ENCODE measurements at places on chromosomes 13 and 19.

DNA sequence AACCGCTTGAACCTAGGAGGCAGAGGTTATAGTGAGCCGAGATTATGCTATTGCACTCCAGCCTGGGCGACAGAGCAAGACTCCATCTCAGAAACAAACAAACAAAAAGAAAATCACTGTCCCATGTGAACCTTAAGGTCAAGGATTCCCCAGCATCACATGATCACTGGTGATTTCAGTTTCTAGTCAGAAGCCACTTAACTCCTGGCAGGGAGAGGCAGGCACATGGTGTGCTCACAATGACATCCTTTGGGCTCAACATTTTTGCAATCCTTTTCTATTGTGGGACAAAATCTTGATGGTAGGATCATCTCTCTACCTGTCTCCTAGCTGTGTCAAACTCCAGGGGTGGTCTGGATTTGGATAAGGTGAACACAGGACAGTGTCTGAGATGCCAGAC is 12.1 kb downstream of the AKAP8 start:
- DNase-seq: no peak

DNA sequence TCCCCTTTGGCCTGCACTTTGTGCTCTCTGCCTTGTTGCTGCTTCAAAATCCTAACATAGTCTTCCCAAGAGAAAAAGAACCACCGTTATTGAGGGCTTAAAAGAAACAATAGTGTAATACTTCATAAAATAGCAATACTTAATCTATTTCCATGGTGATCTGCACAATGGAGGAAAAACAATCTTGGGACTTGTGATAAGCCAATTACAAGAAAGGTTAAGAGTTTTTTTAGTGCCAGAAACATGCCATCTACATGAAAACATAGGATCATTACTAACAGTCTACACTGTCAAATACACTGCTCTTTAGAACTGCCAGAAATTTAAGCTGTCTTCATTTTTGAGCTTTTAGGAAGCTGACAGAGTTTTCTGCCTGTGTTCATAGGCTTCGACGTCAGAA is 54.1 kb upstream of the MAB21L1 start:
- DNase-seq: no peak

GRCh38 chr19:55931936-55932386 is at the start of gene NLRP13:
TSS of gene NLRP13 (minus strand) at chr19:55932336. CDS start at chr19:55932311, 25 bp downstream.
- DNase-seq: no peak

GRCh38 chr19:12791345-12792050 is at the start of gene JUNB:
TSS of gene JUNB (plus strand) at chr19:12791486. CDS start at chr19:12791772, 286 bp downstream.
- DNase-seq: peak; percentile 86

GRCh38 chr13:95411428-95412040 is 110.3 kb upstream of the ABCC4 start:
- no peak for DNase-seq

- no peak for DNase-seq
These were observed 44.8 kb downstream of the DNM2 start for GRCh38 chr19:10762656-10763055.

- peak; percentile 65 for DNase-seq
These were observed 15.2 kb upstream of the TLE6 start for GRCh38 chr19:2962018-2962670.

DNA sequence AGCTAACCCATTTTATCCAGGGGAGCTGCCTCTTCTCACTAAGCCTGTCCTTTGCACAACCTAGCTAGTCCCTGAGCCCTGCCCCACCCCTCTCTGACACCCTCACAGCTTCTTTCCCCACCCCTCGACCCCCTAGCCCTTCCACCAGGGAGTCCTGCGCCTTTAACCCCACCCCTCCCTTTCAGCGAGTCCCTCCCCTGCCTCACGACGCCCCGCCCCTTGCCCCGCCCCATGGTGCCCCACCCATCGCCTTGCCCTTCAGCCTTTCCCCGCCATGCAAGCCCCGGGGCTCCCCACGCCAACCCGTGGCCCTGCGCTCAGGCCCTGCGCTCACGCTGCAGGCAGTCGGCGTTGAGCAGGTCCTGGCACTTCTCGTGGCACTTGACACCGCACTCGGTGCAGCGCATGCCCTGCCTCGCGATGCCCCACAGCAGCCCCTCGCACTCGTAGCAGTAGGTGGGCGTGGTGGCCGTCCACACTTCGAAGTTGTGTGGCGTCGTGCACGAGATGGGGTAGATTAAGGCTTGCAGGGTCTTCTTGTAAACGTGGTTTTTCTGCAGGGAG is 40.0 kb downstream of the UNC13A start:
- no peak for DNase-seq

DNA sequence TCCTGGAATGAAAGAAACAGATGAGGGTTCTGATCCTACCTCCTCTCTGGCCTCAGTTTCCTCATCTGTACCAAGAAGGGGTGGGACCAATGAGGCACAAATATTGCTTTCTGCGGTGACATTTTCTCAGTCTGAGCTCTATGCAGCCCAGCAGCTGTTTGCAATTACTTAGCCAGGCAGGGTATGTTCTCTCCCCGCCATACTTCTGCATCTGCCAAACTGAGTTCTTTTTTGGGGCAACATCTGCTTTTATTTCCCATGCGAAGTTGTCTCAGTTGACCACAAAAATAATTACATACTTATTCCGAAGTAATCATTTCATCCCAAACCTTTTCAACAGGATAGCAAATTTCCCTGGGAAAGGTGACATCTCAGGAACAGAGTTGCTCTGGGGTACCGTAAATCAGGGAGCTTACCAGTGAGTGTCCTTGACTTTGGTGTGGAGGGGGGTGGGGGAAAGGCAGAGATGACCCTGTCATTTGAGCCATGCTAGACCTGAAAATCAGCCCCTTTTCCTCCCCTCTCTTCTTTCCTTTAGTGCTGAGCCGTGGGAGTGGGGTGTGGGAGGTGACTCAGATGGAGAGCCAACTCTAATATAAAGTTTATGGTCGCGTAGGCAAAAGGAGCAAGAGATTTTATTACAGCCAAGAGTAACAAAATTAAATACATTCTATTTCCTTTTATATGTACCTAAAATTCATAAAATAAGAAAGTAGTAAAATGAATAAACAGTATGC is 165.7 kb upstream of the KL start:
- no peak for DNase-seq

- no peak for DNase-seq
These were observed 100.1 kb upstream of the CLDN10 start for GRCh38 chr13:95452375-95452774.

DNA sequence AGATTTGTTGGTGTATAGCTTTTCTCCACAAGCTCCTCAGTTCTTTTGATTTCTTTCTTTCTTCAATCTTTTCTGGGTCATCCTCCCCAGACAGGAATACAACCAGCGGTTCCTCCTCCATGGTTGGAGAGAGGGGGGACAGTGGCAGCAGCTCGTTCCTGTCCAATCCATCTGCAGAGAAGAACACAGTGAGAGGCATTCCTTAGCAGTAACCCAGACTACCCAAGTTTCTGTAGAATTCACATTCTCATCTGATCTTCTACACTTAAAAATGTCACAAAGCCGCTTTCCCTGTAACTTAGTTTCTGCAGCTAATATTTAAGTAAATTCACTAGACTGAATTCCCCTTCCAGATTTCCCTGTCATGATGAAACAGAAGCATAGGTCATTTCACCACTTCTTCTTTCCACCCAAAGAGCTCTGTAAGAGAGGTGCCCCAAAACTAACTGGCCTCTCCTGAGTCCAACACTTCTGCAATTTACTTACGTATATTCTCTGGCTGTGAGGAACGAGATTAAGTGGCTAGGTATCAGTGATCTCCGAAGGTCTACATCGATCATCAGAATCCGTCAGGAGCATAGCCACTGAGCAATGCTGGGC is 171.9 kb downstream of the TBC1D4 start:
- DNase-seq: no peak

DNA sequence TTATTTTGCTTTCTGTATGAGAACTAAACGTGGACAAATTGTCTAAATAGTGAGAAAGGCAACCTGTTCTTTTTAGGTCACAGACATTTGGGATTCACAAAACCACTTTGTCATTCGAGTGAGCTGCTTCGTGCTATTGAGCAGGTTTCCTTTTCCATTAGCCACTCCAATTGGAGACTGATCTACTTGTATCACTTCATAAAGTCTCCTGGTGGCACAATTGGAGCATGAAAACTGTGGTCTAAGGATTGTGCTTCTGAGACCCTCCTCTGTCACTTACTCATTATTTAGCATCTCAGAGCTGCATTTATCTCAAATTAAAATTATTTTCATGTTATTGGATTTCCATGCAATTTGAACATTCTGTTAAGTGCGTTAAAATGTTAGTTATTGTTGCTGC is 397.7 kb downstream of the TDRD3 start:
- no peak for DNase-seq

DNA sequence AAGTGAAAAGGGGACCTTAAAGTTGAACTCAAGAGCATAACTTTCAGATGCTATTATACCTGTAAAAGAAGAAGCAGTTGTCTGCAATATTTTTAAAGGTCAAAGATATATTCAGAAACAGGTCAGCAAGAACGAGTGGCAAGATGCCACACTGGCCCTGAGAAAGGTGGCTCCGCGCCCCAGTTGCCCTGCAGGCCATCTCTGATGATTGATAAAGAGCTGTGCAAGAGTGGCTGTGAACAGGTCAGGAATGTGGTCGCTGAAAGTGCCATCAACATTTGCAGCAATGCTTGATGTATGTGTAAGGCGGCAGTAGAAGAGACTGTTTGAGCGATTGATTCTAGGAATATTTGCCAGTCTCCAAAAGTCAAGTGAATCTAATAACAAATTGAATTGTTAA is 664.2 kb upstream of the SLC10A2 start:
- DNase-seq: no peak

DNA sequence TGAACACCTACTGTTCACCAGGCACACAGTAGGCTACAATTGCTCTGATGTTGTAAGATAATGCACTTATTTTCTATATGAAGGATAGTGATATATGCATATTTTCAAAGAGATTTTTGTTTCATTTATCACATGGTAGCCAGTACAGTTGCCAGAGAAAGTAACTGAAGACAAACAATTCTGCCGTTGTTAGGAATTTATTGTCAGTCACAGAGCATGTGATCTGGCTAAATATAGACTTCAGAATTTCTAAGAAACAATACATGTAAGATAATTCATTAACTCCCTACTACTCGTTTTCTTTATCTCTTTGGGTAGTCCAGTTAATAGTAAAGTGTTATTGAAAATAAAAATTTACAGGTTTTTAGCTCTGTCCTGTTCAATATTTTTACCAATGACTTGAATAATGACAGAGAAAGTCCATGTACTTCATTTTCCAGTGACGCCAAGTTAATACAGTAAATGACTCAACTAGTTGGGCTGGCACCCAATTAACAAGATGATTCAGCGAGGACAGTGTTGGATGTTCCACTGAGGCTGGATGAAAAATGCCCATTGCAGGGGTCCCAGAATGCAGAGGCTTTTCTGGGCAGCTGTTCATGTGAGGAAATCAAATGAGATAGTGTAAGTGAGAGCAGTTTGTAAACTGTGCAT is 35.6 kb downstream of the GJA3 start:
- DNase-seq: no peak

GRCh38 chr13:64158908-64159307 is 2743.3 kb upstream of the PCDH20 start:
- no peak for DNase-seq

DNA sequence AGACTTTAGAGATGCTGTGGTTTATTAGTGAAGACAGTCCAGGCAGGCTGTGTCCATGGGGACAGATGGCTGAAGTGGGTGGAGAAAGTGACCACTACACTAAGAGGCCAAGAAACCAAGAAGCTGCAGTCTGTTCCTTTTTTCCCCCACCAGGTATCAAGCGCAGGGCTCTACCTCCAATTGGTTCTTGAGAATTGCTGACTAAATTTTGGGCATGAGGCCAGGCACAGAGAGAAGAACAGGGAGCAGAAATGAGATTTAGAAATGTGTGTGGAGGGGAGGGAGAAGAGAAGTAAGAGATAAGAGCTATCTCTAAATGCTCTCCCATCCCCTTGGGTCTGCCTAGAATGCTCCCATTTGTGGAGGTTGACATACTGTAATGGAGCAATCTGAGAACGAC is 12.3 kb upstream of the CYSLTR2 start:
- DNase-seq: no peak

GRCh38 chr19:6970443-6970842 is 50.8 kb downstream of the MBD3L2B start:
- DNase-seq: no peak

DNA sequence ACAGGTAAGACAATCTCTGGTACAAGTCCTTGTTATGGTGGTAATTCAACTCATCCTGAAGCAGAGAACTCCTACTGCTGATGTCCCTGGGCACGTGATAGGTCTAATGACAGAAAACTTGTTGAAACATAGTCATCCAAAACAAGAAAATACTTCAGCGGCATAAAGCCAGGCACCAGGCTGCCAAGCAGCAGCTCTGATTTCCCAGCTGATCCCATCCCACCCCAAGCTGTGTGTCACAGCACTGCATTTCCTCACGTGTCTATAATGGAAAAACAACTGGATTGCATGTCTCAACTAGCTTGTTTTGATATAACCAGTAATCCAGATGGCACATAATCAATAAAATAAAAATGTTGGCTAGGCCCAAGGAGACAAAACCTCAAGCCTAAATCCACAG is 64.8 kb downstream of the MIPEP start:
- DNase-seq: no peak

GRCh38 chr13:72186730-72187422 is 319.9 kb upstream of the DACH1 start:
- DNase-seq: no peak

DNA sequence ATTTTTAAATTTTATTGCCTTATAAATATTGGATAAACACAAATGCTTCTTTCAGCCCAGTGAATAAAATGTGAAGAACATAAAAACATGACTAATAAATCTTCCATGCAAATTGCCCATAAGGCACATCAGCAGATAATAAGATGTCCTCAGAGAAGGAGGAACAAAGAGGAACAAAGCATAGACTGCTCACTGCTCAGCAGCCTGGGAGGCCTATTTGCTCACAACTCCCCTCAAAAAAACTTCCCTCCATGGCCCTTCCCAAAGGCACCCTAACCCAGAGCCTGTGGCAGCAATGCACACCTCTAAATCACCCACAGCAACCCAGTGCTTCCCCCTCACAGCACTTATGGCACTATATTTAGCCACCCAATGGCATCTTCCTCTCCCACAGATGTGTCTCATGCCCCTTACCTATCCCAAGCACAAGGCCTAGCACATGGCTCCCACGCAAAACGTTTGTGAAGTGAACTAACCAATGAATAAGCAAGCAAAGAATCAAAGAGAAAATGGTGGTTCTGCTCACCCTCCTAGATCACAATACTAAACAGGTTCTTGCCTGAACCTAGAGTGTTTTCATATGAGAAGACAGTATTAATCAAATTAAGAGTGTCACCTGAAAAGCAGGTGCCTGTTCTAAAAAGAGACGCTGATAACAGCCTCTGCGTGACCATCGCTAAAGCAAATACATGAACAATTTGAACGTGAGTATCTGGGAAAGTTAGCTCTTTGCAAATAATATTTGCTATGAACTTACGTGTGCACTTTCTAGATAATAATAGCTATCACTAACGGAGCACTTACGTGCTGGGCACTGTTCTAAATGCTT is 96.9 kb downstream of the TBC1D4 start:
- no peak for DNase-seq
